ENCODE measurements at places on chromosomes 12 and 14.
A peak's percentile ranks its signal among the peaks of the same experiment; 100 is the strongest.

DNA sequence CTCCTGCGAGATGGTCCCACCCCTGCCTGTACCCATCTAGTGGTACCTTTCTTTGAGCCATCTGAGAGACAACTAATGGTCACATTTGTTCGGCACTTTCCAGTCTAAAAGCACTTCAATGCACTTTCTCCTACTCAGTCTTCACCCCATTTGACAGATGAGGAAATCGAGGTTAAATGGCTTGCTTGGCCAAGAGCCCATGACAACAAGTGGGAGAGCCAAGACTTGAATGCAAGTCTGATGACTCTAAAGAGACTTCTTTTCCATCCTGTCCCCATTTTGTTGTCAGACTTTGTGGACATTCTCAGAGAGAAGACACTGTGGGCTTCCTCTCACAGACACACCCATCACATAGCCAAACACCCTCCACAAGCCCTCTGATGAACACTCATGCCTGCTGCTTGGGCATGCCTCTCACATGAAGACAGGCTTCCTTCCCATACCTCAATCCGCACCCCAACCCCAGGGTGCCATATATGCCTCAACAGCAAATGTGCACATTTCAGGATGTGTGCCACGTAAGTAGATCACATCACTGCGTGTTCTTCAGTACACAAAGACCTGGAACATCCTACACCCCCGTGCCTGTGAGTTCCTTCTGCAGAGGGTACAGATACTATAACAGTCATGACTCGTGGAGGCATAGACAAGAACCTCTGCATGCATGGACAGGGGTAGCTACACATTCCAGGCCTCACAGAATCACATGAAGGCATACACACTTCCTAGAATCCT is 805 bp downstream of the MYH7 start:
- no peak for DNase-seq

DNA sequence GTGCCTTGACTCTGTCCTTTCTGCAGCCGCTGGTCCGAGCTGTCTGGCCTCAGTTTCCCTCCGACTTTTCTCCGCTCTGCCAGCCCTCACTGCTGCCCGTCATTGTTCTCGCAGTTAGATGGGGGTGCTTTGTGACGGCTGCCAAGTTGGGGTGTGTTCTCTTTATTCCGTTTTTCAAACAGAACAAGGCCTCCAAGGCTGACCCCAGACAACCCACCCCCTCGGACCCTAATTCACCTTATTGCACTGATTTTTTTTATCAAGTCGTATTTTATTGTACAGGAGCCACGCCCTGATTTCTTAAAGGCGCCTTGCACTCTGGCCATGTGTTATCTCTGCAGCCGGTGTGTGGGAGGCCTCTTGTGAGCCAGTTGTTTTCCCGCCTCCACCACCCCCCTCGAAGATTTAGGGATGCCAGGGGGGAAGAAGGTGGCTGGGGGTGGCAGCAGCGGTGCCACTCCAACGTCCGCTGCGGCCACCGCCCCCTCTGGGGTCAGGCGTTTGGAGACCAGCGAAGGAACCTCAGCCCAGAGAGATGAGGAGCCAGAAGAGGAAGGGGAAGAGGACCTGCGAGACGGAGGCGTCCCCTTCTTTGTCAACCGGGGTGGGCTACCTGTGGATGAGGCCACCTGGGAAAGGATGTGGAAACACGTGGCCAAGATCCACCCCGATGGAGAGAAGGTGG is 1.3 kb downstream of the VASH1 start:
- DNase-seq, result peak; percentile 39

DNA sequence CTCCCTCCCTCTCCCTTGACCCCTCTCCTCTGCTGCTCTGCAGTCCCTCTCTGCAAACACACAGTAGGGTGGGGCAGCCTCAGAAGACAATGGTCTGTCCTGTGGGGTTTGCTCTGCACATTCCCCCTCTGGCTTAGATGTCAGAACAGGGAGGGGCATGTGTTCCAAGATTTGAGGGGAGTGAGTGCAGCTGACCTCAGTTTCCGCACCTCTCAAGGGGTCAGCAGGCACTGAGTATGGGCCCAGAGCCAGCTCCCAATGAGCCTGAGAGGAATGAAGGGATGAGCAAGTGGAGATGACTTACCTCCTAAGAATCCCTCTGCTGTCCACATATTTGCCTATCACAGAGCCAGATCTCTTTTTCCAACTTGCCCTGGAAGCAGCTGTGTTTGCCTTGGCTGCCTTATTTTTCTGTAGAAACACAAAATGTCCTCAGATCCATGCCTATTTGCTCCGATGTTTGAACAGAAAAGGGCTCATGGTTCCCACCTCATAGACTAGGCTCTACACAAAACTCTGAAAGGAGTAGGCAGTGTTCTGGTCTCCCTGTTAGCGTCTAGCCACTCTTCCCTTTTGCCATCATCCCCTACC is 111.4 kb downstream of the CRACR2A start:
- DNase-seq, result peak; percentile 29

GRCh38 chr12:18430425-18431048 is 169.2 kb downstream of the PIK3C2G start:
- peak; percentile 55 for DNase-seq

- no peak for DNase-seq
These were observed 42.0 kb downstream of the CALM1 start for GRCh38 chr14:90438841-90439240.

- DNase-seq, result peak; percentile 84
These were observed 17.0 kb downstream of the RHOF start for GRCh38 chr12:121776190-121777098.

GRCh38 chr14:51119411-51120051 is 24.6 kb upstream of the TRIM9 start:
- no peak for DNase-seq

GRCh38 chr12:104304261-104305009 is 896 bp downstream of the EID3 start:
- no peak for DNase-seq

DNA sequence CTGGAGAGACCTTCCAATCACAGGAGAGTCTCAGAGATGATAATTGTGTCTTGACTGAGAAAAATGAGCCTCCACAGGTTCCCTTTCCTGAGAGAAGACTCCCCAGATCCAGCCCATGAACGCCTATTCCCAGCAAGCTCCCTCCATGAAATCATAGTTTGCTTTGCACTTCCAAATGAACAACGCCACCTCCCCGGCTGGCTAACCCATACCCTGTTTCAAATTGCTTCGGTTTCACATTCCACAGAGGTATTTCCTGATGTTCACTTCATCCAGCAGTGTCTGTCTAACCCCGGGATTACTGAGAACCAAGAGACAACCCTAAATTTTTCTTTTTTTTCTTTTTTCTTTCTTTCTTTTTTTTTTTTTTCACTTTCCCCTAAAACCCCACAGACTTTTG is 124.1 kb upstream of the RFLNA start:
- DNase-seq, result no peak

DNA sequence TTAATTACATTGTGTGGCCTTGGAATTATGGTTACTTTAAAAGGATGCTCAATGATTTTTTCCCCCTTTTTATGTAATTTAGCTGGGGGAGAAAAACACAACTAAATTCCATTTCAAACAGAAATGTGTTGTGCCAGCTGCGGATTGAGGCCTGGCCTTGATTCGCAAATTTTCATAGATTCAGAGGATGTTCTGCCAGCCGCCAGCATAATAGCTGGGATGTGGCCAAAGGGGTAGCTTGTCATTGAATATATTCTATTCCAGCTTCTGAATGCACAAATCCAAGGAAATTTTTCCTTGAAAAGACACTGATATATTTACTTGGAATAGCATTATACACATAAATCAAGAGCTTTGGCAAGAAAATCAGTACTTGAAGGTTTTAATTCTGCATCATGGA is 43.7 kb downstream of the TRHDE start:
- no peak for DNase-seq

- peak; percentile 7 for DNase-seq
These were observed 224.0 kb downstream of the TTC6 start for GRCh38 chr14:37819155-37820015.

- DNase-seq, result no peak
These were observed 400.4 kb downstream of the ATP23 start for GRCh38 chr12:58341791-58342190.

DNA sequence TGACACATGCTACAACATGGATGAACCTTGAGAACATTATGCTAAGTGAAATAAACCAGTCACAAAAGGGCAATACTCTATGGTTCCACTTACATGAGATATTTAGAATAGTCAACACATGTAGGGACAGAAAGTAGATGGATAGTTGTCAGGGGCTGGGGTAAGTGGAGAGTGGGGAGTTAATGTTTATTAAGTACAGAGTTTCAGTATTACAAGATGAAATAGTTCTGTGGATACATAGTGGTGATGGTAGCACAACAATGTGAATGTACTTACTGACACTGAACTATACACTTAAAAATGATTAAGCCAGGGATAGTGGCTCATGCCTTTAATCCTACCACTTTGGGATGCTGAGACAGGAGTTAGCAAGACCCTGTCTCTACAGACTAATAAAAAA is 8.7 kb downstream of the NUP107 start:
- DNase-seq, result no peak

- DNase-seq, result no peak
These were observed 144.4 kb downstream of the EFCAB11 start for GRCh38 chr14:89810101-89810500.

- no peak for DNase-seq
These were observed 21.1 kb downstream of the SETD3 start for GRCh38 chr14:99459481-99460100.

DNA sequence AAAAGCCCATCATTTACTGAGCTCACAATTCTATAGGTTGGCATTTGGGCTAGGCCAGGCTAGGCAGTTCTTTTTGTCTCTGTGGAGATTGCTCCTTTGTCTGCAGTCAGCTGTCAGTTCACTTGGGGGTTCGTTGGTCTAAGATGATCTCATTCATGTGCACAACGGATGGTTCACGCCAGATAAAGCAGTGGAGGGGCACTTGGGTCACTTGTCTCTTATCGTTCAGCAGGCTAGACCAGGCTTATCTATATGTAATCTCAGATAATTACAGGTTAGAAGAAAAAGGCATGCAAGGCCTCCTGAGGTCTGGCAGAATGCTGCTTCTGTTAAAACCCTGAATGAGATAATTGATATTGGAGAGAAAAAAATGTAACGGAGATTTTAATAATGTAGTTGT is 119.0 kb upstream of the ATP2B1 start:
- DNase-seq, result no peak

DNA sequence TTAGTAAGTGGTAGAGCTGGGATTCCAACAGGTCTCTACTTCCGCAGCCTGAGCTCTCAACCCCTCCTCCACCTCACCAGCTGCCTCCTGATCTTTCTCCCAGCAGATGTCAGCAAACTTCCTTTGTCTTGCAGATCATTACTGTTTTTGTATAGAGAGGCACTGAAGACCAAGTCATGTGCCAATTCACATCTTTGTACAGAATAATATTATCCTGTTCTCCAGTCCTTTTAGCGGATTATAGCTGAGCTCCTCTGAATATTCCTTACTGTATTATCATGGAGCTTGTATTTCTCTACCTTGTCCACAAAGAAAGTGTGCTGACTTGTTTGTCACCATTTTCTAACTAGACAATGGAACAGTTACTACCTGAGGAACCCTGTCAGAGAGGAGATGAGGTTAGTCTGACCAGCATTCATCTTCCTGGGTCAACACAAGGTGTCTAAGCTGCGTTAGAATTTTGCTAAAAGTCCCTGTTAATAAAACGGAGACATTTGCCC is 142.3 kb upstream of the ARHGAP5 start:
- no peak for DNase-seq

GRCh38 chr12:130876297-130876696 is 4.4 kb downstream of the RAN start:
- DNase-seq, result no peak

DNA sequence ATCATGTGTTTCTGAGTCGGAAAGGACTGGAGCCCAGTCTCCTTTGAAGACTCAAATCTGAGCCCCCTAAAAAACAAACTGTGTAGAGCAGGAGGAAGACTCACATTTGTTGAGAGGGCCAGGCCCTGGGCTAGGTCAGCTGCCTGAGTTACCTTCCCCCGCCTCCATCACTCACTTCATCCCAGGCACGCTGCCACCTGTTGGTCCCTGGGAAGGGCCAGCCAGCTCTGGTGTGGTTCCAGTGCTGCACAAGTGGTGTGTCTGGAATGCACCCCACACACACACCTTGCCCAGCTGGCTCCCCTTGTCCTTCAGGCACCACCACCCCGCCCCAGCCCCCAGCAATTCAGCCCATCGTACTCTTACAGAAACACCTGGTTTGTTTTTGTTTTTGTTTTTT is 9.0 kb downstream of the MVK start:
- no peak for DNase-seq
